Urothelium cell line (cell line): ENCODE measurements at places on chromosomes 2 and 18.

DNA sequence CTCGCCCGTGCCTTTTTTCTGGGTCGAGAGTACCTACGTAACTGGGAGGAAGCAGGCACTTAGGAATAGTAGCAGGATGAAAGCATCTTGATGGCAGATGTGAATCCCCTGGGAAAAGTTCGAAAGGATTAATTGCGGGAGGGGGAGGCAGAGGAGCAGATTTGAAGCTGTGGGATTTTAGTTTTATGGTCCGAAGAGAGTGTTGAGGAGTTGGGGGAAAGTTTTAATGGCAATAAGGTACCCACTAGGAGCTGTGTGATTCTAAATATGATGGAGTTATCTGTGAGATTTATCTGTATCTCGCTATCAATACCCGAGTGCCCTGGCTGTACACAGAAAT is 1.1 kb downstream of the AGFG1 start:
- no peak for DNase-seq

GRCh38 chr18:72999971-73000607 is 132.3 kb upstream of the NETO1 start:
- DNase-seq: no peak

DNA sequence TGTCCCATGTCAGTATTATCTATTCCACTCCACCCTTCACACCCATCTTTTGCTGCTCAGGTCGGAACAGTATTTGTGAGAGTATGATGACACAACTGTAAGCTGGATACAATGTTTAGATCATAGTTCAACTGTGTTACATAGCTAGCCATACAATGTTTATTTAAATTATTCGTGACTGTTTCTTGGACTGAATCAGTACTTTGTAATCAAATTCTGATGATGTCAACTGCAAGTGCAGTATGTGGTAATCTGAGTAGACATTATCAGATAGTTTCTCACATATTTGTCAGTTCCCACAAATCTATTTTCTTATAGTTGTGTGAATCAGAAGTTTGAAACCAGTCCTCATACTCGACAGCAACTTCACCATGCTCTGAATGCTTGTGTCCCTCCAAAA is 177.6 kb downstream of the ZNF407 start:
- no peak for DNase-seq

DNA sequence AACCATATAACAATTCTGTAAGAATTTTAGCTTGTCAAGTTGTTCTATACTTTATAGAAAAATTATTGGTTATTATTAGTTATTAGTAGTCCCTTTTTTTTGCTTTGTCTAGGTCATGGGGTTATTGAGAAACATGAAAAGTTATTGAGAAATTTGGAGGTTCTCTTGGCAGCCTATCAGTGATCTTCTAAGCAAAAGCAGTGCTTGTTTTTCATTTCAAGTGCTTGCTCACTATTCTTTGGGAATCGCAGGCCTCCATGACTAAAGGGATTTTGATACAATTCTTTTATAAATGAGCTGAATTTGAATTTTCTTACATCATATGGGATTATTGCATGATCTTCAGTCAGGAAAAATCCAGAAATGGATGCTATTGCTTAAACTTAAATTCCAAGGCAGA is 25.8 kb downstream of the PLEKHA3 start:
- DNase-seq: no peak

DNA sequence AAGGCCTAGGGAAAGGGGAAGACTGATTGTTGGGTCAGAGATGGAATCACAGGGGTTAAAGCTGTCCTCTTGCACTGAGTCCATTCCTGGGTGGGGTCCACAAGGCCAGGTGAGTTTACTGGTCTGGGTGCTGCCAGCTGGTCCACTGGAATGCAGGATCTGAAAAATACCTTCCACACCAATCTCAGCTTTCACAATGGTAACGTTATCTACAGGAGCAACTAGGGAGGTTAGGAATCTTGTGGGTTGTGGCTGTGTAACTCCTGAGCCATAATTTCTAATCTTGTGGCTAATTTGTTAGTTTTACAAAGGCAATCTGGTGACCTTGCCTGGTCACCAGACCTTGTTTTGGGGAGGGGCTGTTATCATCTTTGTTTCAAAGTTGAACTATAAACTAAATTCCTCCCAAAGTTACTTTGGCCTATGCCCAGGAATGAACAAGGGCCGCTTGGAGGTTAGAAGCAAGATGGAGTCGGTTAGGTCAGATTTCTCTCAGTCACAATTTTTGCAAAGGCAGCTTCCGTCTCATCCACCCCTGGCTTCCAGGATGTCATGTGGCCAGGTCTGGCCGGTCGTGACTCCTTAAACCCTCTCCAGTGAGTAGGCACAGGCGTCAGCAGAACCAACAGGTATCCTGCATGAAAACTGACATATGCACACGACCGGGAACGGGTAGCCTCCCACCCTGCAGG is 123.3 kb upstream of the SH3BP4 start:
- peak; percentile 40 for DNase-seq

DNA sequence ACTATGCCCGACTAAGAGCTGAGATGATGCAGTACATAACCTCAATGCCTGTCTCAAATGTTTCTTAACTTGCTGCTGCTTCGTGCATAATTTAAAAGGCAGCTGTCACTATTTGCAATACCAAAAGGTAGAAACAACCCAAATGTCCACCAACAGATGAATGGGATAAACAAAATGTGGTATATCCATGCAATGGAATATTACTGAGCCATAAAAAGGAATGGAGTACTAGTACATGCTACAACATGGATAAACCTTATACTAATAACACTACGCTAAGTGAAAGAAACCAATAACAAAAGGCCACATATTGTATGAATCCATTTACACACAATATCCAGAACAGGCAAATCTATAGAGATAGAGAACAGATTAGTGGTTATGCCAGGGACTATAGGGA is 13.0 kb upstream of the DGKD start:
- no peak for DNase-seq
